ENCODE measurements at places on chromosomes 7 and 10. TPM values are rescaled to one million over a fixed set of nuclear protein-coding genes. Genes with fewer than 3 reads are reported as not detected.

- DNase-seq = no peak
Measured at GRCh38 chr7:467856-468545, 51.6 kb downstream of the PDGFA start.

DNA sequence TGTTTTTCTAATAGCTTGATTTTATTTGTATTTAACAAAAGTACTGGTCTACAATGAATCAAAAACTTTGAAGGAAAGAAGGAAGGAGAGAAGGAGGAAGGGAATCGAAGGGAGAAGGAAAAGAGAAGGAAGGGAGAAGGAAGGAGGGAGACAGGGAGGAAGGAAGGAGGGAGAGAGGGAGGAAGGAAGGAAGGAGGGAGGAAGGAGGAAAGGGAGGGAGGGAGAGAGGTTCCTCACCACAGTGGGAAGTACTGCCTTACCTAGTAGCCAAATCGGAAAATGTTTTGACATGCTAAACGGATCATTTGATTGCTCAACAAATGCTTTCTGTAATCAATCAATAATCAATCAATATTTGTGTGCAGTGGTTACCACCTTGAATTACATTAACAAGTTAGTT, 225.8 kb upstream of the CELF2 start:
- no peak for DNase-seq

GRCh38 chr10:17029581-17030271, 99.9 kb downstream of the CUBN start:
- DNase-seq = no peak

DNA sequence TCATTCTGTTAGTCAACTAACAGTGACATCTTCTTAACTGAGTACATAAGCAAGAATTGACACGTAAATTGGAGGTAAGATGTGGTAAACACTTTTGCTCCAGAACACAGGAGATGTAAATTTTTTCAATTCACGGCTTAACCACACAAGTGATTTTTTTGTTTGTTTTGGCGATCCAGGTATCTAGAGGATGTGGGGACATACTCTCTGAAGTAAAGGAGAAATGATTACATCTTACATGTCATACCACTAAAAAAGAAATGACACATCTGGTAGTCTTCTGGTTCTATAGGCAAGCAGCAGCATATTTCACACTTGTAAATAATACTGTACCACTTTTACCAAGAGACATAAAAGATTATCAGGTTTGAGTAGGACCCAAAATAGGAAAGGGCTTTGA, 200.3 kb upstream of the ZWINT start:
- DNase-seq = no peak

- peak; percentile 15 for DNase-seq
Measured at GRCh38 chr10:79400146-79401004, 45.0 kb downstream of the ZCCHC24 start.

DNA sequence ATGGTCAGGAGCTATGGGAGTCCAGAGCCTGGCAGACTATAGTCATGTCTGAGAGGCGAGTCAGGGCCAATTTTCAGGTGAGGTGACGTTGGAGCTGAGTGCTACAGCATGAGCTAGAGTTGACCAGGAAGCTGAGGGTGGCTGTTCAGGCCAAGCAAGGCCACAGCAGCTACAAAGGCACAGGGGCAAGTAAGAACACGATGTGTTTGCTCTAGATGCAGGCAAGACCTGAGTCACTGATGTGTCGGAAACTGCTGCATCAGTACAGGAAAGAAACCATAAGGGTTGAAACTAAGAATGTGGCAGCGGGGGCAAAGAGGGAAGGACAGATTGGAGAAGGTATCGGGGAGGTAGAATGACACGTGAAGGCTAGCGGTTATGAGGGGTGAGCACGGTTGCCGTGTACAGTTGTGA, 11.8 kb upstream of the RRP12 start:
- DNase-seq = no peak

- no peak for DNase-seq
Measured at GRCh38 chr7:74299401-74299800, 10.2 kb downstream of the CLIP2 start.

DNA sequence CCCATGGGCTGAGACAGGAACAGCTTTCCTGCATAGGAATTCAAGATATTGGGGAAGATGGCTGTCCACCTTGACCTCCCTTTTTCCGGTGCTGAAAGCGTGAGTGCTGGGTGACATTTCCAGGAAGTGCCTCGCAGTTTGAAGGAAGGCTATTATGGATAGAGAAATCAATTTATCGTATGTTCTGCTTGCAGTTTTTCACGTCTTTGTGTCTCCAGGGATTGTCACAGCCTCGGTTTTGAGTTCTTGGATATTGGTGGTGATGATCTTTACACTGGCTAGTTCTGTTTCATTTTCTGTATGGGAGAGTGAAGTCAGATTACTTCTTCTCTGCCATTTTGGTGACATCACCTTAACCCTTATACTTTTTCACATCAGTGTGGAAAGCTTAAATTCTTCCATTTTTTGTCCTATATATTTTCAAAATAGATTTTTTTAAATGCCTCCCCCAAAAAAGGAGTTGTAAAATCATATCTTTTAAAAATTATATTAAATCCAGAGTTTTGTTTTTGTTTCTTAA, 102.5 kb upstream of the APBB1IP start:
- DNase-seq = no peak

DNA sequence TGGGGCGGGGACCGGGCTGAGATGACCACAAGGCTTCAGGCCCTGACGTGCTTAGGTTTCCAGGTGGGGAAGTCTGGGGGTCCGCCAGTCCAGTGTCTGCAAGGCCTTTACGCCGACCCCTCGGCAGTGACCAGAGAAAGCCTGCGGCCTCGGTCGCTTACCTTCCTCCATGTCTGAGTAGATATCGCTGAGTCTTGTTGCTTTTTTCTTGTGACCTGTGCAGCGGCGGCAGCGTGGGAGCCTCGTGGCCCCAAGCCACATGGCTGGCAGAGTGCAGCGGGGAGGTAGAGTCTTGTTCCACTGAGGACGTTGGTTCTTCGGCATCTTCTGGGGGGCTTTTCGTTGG, 329 bp downstream of the NOLC1 start:
- no peak for DNase-seq

DNA sequence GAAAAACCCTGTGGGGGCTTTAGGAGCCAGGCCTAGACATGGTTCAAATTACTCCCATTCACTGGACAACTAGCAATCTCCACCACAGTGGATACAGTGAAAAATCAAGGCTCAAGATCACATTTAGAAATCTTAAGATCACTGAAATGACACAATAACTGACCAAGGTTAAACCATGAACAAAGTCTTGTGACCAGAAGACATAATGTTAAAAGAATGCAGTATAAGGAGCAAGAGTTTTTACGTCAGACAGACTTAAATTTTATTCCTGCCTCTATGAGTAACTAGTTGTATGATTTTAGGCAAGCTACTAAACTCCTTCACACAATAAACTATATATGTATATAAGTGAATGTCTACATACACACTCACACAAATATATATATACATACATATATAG, 68.5 kb downstream of the MICU1 start:
- no peak for DNase-seq

DNA sequence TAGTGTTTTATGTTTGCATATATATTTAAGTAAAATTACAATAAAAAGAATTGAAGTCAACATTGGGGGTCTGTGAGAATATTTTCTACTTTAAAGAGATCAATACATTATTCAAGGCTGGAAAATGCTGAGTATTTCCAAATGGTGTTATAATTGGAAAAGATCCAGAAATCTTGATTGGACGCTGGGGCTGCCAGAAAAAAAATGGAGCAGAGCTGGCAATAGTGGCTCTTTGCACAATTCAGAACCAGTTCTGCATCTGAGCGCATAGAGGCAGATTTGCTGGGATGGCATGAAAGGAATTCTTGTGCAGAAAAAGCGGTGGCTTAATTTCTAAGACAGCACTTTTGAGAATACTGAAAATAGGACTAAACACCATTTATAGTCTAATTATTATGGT, 10.8 kb upstream of the VWC2 start:
- no peak for DNase-seq

- DNase-seq = no peak
Measured at GRCh38 chr10:119531067-119531466, 11.5 kb downstream of the RGS10 start.

GRCh38 chr7:117411539-117411938, 15.8 kb downstream of the ASZ1 start:
- no peak for DNase-seq

DNA sequence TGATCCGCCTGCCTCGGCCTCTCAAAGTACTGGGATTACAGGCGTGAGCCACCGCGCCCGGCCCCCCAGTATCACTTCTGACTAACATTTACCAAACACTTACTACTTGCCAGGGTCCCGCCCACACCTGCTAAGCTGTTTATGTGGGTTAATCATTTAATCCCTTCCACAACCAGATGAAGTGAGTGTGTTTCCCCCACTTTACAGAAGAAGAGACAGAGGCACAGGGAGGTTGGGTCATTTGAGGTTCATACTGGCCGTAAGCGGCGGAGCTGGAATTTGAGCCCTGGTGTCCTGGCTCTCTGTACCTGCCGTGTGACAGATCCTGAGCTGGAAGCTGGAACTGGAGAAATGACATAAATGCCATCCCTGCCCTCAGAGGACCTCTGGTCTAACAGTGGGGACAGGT, 15.1 kb upstream of the VPS37D start:
- no peak for DNase-seq

GRCh38 chr10:48638739-48639527, 34.1 kb upstream of the ARHGAP22 start:
- no peak for DNase-seq

DNA sequence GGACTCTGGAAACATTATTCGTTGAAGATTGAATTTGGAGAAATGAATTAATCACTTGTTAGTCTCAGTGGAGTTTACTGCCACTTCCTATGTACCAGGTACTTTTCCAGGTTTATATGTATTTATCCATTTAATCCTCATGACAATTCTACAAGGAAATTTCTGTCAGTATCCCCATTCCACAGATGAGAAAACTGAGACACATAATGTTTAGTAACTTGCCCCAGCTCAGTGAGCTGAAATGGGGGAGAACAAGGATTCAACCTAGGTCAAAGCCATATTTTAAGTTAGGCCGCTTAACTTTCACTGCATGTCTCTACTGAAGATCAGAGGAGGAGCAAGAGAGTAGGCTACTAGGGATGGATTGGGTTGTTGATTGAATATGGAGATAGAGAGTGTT, 4.6 kb upstream of the SCIN start:
- DNase-seq = no peak

DNA sequence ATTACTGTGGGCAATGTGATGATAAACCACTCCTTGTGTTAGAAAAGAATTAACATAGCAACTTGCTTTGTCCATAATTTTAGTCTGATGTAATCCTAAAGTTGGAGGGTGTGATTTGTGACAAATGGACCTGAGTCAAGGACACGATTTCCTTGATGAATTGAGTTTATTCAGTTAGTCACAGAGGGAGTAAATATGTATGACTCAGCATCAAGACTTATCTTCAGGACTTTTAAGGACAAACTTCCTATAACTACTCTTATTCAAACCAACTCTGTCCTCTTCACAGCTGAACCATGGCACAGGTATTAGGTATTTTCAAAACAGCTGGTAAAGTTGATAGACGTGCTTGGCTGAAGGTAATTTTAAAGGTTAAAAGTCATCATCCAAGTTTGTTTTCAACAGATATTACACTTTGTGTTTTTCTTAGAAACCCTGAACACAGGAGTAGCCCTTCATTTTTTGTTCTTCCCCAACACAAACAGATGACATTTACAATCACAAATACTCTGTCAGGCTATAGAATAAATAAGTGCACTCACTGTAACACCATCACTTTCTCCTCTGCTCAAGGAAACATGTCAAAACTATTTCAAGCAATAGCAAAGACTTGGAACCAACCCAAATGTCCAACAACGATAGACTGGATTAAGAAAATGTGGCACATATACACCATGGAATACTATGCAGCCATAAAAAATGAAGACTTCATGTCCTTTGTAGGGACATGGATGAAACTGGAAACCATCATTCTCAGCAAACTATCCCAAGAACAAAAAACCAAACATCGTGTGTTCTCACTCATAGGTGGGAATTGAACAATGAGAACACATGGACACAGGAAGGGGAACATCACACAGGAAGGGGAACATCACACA, 54.5 kb downstream of the COA1 start:
- no peak for DNase-seq

The ZNF467 gene
- total RNA-seq = 3.8 TPM

The CRTAC1 gene
- total RNA-seq = 0.05 TPM

The FOXI2 gene
- 0.05 TPM for total RNA-seq

The LRRN3 gene
- total RNA-seq = 23.8 TPM

The PON1 gene
- 11.7 TPM for total RNA-seq

The HOXA6 gene
- total RNA-seq = 0.33 TPM

The ESYT2 gene
- total RNA-seq = 66.2 TPM

The ETV1 gene
- 12.5 TPM for total RNA-seq

The POMZP3 gene
- total RNA-seq = 2.1 TPM

The CXCL12 gene
- total RNA-seq = 56.5 TPM

All from thymus (tissue), 14 donors.